Keratinocyte (primary cell): ENCODE measurements at places on chromosomes 3 and 15. TPM values are rescaled to one million over a fixed set of nuclear protein-coding genes. Genes with fewer than 3 reads are reported as not detected.

The MCTP2 gene
- polyA plus RNA-seq: 21.2 to 22.4 TPM (median 22.0 TPM) in 3 replicates

The CTXN2 gene
- not detected in 3 replicates for polyA plus RNA-seq

The BBX gene
- 30.9 to 43.4 TPM (median 33.3 TPM) in 3 replicates for polyA plus RNA-seq

The CCR1 gene
- 0.03 TPM in 1 of 3 replicates, not detected in the others for polyA plus RNA-seq

GRCh38 chr15:88225461-88225860 is 31.1 kb downstream of the NTRK3 start:
- no peak overlapping the region for H3K4me3 ChIP-seq
- no peaks in the 10 kb centered on the region for H3K4me1 ChIP-seq
- no peak for DNase-seq
- H3K36me3 ChIP-seq: no peaks in the 10 kb centered on the region
- H3K27ac ChIP-seq: no peak overlapping the region

DNA sequence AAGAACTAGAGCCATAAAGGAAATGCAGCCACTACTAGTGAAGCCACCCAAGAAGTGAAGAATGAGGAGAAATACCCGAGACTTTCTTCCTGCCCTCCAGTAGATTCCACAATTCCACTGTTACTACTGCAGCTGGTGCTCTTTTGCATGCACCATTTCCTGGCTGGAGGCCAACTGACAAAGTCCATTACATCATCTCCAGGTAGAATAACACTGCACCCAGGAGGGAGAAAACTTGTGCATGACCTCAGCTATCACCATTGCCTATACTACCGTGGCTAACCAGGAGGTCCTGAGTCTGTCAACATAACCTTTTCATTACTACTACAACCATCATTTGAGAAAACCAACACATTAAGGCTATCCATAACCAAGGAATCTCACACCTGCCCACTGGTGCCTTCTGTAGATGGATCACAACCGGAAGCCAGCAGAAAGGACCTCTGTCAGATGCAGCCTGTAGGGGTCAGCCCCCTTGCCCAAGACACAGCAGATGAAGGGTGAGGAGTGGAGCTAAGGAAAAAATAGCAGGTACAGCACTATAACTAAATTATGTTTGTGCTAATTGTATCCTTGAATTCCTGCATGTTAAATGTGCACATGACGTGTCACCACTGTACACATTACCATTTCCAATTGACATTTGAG is 200.8 kb upstream of the C2CD4B start:
- no peaks in the 10 kb centered on the region for H3K36me3 ChIP-seq
- H3K27me3 ChIP-seq: peaks cover 6% of the 10 kb centered on the region
- DNase-seq: no peak
- no peak overlapping the region for H3K4me3 ChIP-seq

GRCh38 chr3:54621184-54621583 is 306.7 kb downstream of the LRTM1 start:
- no peaks in the 10 kb centered on the region for H3K4me1 ChIP-seq
- H3K4me3 ChIP-seq: no peak overlapping the region
- no peak overlapping the region for H3K27ac ChIP-seq
- no peaks in the 10 kb centered on the region for H3K36me3 ChIP-seq
- no peak for DNase-seq

DNA sequence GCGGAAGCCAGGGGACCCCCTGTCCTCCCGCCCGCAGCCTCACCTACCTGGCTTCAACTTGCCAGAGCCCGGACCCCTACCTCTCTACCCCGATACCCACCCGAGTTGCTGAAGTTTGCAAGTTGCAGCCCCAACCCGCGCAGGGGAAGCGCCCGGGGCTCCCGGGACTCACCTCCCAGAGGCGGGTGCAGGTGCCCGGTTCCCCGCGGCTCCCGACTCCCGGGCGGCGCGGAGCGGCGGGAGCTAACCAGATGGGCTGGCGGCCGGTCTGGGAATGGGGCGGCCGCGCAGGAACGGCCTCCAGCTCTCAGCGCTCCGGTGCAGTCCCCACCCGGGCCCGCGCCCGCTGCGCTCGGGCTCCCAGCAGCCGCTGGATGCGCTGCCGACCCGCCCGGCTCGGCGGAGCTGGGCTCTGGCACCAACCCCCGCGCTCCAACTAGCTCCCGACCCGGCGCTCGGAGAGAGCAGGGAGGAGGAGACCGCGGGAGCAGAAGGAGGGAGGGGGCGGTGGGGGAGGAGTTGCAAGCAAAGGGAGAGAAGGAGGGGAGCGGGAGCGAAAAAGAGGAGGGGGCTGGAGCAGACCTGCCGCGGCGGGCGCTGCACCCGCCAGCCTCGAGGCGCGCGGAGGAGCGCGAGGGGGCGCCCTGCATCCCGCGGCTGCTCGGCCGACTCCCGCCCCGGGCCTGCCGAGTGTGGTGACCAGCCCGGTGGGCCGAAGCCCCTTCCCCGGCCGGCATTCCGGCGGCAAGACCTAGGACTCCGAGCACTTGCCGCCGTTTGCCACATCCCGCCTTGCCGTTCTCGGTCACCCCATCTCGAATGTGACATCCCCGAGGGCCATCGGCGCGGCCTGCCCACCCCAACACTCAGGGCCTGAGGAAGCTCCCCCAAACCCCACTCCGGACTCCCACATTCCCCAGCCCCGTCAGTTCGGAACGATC is at the start of gene SEMA5B:
Gene SEMA5B, minus strand, starts transcription at position 472 of the 941 bp plus-strand sequence. CDS start 66,500 bp downstream, outside the sequence.
- no peak for DNase-seq
- H3K27me3 ChIP-seq: peaks cover 73% of the 10 kb centered on the region
- no peak within 1 kb of the TSS for H3K27ac ChIP-seq
- H3K4me3 ChIP-seq: peak within 1 kb of the TSS; percentile 34
- H3K36me3 ChIP-seq: no peaks in the 10 kb centered on the region

DNA sequence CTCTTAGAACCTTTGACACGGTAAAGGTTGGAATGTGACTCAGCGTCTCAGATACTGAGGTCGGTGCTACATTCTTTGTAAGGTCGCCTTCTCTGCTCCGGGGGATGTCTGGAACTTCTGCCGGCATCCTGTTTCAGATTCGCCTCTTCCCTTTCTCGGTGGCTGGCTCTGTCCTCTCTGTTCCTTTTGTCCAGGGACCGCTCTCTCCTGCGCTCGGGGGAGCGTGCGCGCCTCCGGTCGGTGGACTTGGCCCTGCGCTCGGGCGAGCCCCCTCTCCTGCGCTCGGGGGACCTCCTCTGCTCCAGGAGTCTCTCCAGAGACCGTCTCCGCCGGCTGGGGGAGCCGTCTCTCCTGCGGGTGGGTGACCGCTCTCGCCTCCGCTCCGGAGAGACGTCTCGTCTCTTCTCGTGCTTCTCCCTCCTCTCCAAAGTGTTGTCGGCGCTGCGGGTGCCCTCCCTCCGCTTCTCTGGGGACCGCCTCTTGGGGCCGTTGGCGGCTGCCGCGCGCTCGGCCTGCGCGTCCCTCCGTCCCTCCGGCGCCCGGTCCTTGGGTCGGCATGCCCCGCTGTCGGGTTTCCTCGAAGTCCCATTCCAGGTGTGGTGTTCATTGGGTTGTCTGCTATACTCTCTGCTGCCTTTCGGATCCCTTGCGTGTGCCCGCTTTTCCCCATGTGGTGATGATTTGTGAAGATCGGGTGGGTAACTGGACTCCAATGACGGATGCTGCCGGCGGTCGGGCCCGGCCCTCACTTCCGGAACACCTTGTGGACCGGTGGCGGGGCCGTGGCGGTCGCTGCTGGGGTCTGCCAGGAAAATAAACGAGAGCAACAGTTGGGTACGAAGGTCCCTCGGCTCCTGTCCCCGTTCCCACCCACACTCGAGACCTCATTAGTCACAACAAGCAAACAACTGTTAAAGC is 668.8 kb upstream of the ADAMTS9 start:
- no peak overlapping the region for H3K4me3 ChIP-seq
- H3K27me3 ChIP-seq: no peaks in the 10 kb centered on the region
- H3K4me1 ChIP-seq: no peaks in the 10 kb centered on the region

DNA sequence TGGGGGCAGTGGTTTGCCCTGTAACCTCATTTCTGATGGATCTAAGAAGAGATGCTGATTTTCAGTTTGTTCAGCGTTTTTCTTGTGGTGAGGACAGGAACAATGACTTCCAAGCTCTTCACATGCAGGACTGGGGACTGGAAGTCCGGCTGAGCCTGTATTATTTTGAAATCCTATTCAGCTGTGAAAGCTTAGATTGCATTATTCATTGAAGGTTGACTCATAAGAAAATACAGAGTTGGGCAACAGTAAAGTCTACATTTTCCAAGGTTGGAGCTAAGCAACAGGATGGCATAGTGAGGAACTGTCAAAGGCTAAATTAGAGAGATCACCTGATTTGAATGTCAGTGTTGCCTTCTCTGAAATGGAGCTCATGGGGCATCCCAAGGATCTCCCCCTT is 230.9 kb upstream of the FEZF2 start:
- H3K27me3 ChIP-seq: no peaks in the 10 kb centered on the region
- peak; percentile 61 for DNase-seq
- H3K4me1 ChIP-seq: peaks cover 48% of the 10 kb centered on the region
- H3K4me3 ChIP-seq: peak overlapping the region; percentile 19
- H3K27ac ChIP-seq: peak overlapping the region; percentile 97

DNA sequence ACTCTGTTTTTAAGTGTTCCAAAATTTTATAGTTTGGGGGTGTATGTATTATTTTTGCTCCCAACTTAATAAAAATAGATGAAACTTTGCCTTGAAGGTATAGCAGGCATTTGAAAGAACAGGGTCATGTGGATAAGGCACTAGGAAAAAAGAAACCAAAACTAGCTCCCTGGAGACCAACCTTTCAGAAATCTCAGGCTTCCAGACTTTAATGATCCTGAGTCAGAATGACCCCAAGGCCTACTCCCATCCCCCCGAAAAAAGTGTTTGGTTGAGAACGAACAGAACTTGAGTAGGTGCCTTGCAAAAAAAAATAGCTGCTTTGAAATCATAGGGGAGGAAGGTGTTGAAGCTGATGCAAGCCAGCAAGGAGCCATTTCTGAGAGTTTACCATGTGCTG is 309.5 kb downstream of the THSD4 start:
- DNase-seq: no peak
- H3K36me3 ChIP-seq: peaks cover 10% of the 10 kb centered on the region
- no peaks in the 10 kb centered on the region for H3K4me1 ChIP-seq
- H3K4me3 ChIP-seq: no peak overlapping the region
- no peak overlapping the region for H3K27ac ChIP-seq
- no peaks in the 10 kb centered on the region for H3K27me3 ChIP-seq

DNA sequence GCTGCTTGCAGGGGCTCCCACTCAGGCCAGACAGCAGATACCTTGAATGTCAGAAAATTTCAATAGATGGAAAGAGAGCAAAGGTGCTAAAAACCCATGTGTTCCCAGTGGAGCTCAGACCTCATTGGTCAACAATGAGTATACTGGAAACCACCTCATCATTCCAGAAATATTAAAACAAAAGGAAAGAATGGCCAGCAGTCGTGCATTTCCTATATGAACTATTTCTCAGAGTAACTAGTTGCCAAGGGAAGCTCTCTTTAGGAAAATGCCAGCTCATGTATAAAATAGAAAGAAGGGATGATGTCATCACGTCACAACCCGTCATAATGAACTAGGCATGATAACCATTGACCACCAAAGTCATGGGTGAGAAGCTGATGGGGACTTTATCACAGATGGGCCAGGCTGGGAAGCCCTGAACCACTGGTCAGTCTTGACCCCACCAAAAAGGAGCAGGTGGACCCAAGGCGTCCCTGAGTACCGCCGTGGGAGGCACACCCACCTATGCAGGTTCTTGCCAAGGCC is 17.5 kb downstream of the DNAJB8 start:
- no peak overlapping the region for H3K27ac ChIP-seq
- no peak overlapping the region for H3K4me3 ChIP-seq
- no peaks in the 10 kb centered on the region for H3K36me3 ChIP-seq
- DNase-seq: no peak
- H3K27me3 ChIP-seq: peaks cover 17% of the 10 kb centered on the region

DNA sequence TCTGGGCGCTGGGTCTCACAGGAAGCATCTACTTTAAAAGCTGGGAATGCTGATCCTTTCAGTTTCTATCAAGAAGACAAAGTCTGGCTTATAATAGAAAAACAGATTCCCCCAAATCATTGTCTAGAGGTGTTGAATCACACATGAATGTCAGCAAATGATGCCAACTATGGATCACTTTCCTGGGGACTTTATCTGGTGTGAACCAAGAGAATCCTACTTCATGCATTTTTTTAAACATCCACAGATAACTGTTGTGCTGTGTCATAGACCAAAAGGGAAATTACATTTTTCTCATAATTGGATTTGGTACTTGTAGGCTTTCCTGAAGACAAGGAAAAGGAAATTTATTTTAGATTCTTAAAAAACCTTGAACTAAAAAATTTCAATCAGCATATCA is 132.7 kb downstream of the CD47 start:
- H3K4me1 ChIP-seq: no peaks in the 10 kb centered on the region
- H3K36me3 ChIP-seq: no peaks in the 10 kb centered on the region
- H3K27ac ChIP-seq: no peak overlapping the region
- peaks cover 9% of the 10 kb centered on the region for H3K27me3 ChIP-seq

DNA sequence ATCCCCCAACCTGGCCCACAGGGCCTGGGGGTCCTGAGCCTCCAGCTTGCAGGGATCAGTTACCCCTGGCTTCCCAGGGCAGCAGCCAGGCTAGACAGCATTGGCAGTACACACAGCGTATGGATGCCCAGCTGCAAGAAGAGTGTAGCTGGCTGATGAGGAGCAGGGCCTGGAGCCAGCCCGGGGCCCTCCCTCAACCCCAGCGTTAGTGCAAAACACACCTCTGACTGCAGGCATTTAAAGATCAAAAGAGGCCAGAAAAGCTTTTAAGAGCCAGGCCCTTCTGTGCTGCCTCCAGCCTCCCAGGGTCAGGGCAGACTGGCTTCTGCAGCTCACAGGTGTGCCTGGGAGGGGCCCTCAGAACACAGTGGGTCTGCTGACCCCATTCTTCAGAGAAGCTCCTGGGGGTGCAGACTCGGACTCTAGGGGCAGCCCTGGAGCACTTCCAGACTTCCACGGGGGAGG is 110.6 kb downstream of the ETFA start:
- H3K27me3 ChIP-seq: no peaks in the 10 kb centered on the region
- peaks cover 8% of the 10 kb centered on the region for H3K36me3 ChIP-seq
- no peak for DNase-seq
- no peak overlapping the region for H3K27ac ChIP-seq
- peaks cover 33% of the 10 kb centered on the region for H3K4me1 ChIP-seq

DNA sequence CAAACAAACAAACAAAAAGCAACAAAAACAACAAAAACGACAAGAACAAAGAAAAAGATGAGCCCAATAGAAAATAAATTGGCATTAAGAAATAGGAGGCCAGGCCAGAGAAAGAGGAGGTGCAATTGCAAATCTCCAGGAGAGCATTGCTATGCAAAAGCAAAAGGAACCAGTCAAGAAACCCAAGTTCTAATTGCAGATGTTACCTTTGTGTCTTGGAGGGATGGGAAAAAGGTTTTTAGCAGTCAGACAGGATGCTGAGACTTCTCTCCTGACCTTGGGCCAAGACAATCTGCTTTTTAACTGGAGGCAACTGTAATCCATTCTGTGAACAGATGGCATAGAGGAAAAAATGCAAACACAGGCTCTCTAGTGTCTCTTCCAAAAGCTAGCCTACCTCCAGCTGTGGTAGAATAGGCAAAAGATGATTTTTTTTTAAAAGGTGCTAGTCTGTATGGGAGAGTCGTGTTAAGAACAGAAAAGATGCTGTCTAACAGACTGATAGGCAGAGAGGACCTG is 56.4 kb downstream of the LSAMP start:
- no peak for DNase-seq
- H3K27ac ChIP-seq: no peak overlapping the region
- no peaks in the 10 kb centered on the region for H3K27me3 ChIP-seq
- H3K4me3 ChIP-seq: no peak overlapping the region
- H3K4me1 ChIP-seq: no peaks in the 10 kb centered on the region

- DNase-seq: no peak
- H3K27ac ChIP-seq: no peak overlapping the region
- H3K27me3 ChIP-seq: no peaks in the 10 kb centered on the region
- H3K4me3 ChIP-seq: no peak overlapping the region
These were observed 74.4 kb upstream of the HES1 start for GRCh38 chr3:194061421-194062030.

GRCh38 chr3:64354221-64354620 is 129.0 kb upstream of the PRICKLE2 start:
- peaks cover 42% of the 10 kb centered on the region for H3K4me1 ChIP-seq
- no peaks in the 10 kb centered on the region for H3K27me3 ChIP-seq
- H3K27ac ChIP-seq: no peak overlapping the region
- no peaks in the 10 kb centered on the region for H3K36me3 ChIP-seq
- DNase-seq: peak; percentile 13
